ENCODE measurements at places on chromosomes 7 and 10.

DNA sequence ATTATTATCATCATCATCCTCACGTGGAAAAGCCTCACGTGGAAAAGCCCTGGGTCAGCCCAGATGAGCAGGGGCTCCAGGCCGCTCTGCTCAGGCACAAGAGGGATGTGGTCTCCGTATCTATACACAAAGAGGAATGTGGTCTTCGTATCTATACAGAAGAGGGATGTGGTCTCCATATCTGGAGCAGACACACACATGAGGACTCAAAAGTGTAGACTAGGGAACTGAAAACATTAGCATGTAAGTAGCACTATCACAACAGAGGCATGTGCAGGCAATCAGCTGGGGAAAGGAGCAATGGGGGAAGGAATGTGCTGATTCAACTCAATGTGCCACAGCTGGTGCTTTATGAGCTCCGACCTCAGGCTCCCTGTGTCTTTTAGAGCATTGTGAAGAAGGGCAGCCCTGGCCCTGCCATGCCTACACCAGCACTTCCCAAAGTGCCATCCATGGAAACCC is 86.5 kb downstream of the PLXNA4 start:
- peak; percentile 71 for DNase-seq

- peak; percentile 89 for DNase-seq
Measured at GRCh38 chr7:101630591-101630990, 1.5 kb upstream of the MYL10 start.

- no peak for DNase-seq
Measured at GRCh38 chr10:26199841-26200240, 16.7 kb upstream of the GAD2 start.

DNA sequence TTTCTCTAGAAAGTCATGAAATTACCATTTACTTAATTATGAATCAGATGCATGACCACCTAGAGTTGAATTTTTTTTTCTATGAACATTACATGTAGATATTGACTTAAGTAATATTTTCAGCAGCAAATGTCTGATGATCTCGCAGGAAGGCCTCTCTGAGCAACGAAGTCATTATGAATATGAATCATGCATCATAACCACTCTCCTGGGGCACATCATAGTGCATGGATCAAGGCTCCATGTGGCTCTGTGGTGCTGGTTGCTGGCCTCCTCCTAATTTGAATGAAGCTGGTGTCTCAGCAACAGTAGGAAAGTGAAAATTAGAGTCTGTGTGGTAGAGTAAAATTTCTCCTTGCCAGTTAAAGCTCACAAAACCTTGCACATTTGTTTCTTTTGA is 121.4 kb upstream of the INHBA start:
- DNase-seq: peak; percentile 46

- no peak for DNase-seq
Measured at GRCh38 chr7:55127622-55128081, 108.8 kb downstream of the EGFR start.

DNA sequence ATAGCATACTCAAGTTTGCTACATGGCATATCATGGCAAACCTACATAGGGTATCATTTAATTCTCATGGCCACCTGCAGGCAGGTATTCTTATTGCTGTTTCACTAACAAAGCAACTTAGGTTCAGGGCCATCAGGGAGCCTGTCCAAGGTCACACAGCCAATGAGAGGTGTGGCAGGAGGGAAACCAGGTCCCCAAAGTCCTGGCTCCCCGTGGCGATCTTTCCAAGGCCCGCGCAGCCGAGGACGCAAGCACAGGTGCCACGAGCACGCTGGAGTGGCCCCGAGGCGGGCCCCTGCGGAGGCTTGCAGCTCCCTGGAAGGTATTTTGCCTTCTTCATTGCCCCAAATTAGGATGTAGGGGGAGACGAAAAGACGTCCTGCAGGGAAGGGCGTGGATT is 20.8 kb downstream of the PRKAG2 start:
- peak; percentile 26 for DNase-seq

DNA sequence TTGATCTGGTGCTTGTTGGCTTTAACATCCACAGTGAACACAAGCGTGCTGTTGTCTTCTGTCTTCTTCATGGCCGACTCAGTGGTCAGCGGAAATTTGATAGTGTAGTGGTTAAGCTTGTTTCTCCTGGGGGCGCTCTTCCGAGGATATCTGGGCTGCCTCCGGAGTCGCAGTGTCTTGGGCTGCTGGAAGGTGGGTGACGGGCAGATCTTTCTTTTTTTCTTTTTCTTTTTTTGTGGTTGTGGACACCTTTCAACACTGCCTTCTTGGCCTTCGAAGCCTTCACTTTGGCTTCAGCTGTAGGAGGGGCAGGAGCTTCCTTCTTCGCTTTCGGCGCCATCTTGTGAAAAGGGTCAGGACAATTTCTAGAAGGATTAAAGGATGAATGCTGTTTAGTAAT is 23.8 kb upstream of the RPA3 start:
- DNase-seq: no peak

DNA sequence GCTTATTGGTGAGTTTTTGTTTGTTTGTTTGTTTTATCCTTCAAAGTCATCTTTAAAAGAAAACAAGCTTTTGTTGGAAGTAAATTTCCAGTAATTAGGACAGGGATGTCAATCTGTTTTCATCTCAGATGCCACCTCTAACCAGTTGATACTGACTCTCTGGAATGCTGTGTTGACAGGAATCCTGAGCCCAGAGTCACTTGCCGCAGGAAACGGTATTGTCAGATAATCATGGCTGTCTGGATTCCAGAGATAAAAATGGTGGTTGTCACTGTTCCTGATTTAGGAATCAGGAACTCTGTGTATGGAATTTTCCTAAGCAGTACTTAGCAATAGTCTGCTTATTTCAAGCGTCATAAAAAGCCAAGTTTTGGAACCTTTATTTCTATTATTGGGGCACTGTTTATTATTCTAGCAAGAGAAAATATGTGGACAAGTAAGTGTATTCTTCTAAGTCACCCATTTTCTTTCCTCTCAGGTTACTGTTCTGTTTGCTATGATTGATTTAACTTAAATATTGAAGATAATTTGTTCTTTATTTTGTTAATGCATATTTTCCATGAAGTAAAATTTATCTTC is 39.2 kb downstream of the CDC123 start:
- DNase-seq: no peak

DNA sequence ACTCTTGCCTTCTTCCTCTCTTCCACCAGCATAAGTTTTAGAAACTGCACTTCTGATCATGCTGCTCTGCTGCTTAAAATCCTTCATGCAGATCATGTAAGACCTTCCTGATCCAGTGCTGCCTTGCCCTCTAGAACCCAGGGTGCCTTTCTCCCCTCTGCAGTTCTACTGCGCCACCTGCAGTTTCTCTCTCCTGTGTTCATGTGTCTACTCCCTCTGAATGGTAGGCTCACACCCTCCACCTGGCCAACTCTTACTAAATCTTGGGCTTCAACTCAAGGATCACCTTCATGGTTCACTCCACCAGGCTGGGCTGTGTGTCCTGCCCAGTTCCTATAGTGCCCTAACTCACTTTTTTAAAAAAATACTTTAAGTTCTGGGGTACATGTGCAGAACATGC is 174.6 kb upstream of the ITGB1 start:
- no peak for DNase-seq

DNA sequence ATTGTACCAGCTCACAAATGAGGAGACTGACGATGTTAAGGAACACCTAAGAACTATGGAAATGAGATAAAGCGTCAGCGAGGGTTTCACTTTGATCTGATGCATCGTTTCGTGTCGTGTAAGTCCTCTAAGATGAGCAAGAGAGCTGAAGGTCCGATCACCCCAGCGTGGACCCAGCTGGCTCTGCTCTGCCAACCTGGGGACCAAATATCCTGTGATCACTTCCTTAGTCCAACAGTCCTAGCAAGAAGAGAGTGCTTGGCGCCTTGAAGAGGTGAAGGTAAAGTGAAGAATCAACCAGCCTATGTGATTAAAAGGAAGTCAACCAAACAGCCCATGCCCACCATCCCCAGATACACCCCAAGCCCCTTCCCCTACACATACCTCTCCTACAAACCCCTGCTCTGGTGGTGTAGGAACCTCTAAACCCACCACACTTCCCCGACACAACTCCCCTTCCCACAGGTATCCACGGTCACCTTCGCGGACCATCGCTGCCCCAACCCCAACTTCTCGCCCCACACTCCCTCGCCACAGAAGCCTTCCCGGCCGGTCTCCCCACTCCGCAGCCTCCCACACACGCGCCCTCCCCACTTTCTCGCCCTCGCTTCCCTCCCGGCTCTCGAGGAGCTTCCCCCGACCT is 722 bp downstream of the UPF2 start:
- DNase-seq: peak; percentile 83
